CD8-positive, alpha-beta memory T cell (primary cell): ENCODE measurements at places on chromosomes 7 and 10.

DNA sequence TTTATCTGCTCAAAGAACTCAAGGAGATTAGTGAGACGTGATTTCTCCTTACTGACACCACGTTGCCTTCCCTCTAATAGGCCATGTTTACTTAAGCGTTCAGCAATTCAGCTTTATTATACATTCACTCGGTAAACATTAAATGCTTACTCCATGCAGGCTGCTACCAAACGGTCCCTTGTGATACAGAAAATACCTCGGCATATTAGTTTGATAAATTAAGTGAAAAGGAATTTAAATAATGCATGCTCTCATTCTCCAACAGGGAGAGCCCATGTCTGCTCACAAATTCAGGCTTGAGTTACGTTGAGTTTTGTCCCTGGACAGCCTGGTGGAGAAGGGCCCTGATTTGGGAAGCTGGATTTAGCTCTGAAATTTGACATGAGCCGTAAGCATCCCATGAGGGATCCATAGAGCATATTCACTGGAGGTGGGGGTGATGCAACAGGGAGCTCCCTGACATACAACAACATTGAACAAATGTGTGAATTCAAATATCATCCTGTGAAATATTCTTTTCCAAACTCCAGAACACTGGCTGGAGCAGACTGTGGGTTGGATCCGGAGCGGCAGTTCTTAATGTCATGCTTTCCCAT is 86.3 kb downstream of the TBXAS1 start:
- no peak for DNase-seq

DNA sequence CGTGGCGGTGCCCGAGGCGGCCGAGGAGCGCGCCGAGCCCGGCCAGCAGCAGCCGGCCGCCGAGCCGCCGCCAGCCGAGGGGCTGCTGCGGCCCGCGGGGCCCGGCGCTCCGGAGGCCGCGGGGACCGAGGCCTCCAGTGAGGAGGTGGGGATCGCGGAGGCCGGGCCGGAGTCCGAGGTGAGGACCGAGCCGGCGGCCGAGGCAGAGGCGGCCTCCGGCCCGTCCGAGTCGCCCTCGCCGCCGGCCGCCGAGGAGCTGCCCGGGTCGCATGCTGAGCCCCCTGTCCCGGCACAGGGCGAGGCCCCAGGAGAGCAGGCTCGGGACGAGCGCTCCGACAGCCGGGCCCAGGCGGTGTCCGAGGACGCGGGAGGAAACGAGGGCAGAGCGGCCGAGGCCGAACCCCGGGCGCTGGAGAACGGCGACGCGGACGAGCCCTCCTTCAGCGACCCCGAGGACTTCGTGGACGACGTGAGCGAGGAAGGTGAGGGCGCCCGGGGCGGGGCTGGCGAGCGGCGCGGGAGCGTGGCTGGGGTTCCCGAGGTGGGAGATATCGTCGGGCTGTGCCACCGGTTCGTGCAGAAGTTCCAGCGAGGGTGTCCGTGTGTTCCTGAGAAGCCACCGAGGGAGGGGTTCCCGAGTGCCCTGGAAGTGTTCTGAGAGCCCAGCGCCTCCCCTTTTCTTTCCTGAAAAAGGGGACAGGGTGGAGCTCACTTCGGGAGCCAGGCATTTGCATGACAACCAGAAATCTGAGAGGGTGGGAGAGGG is 495 bp downstream of the EIF3B start:
- peak; percentile 14 for DNase-seq

GRCh38 chr7:42494736-42495135 is 257.7 kb upstream of the GLI3 start:
- DNase-seq, result no peak

- no peak for DNase-seq
These were observed 41.7 kb upstream of the LOXL4 start for GRCh38 chr10:98309366-98310355.

- DNase-seq, result no peak
These were observed 58.3 kb upstream of the KIF5B start for GRCh38 chr10:32114508-32114907.
